ENCODE measurements at places on chromosomes 2 and 18.

- DNase-seq: no peak
Observed at GRCh38 chr18:55605733-55606338, 17.8 kb upstream of the TCF4 start.

GRCh38 chr2:120765678-120766469 lies 30.2 kb downstream of the GLI2 start:
- no peak for DNase-seq

DNA sequence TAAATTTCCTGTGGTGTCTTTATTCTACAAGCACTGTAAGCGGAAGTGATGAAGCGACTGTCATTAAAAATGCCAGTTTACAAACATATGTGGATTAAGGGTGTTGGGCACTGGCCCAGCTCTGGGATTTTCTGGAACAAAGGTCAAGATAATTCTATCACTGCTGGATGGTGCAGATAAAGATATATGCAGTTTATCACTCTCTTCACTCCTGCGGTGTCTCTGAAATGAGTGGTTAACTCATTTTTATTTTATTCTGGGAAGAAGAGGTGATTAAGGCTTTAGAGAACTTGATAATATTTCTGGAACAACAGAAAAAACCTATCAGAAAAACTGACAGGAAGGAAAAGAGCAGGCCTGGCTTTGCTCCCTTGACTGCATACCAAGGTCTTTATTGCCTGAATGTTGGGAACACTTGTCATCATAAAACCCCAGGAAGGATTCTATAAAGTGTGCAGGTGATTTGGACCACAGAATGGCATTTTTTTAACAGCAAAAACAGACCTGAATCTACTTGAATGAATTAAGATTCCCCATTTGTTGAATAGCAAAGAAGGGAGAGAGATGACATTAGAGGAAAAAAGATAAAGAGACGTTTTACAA lies 32.4 kb downstream of the ABCB11 start:
- DNase-seq: no peak

DNA sequence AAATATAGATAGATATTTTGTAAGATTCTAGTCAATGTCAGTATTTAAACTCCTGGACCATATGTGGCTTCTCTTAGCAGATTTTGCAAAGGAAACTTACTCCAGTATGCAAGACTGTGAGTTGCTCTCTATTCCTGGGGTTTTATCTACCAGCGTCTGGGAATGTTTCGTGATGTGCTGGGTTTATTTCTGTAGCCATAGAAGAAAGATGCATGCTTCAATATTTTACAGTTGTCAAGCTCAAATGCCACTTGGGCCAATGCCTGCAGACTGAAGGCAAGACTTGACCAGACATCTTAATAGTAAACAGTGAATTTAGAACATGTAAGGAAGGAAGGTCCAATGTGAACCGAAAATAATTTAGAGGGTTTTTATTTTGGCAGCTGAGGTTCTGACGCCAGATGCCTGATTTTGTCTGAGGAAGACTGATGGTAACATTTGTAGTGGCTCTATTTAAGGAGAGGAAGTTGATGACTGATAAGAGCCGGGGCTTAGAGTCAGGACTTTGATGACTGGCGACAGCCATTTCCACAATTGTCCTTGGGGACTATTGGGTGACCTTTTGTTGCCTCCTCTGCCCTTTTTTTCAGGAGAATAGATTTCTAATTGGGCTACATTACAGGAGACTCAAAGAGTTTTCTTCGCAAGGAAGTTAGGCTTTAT lies 154.3 kb downstream of the RAPGEF4 start:
- no peak for DNase-seq

DNA sequence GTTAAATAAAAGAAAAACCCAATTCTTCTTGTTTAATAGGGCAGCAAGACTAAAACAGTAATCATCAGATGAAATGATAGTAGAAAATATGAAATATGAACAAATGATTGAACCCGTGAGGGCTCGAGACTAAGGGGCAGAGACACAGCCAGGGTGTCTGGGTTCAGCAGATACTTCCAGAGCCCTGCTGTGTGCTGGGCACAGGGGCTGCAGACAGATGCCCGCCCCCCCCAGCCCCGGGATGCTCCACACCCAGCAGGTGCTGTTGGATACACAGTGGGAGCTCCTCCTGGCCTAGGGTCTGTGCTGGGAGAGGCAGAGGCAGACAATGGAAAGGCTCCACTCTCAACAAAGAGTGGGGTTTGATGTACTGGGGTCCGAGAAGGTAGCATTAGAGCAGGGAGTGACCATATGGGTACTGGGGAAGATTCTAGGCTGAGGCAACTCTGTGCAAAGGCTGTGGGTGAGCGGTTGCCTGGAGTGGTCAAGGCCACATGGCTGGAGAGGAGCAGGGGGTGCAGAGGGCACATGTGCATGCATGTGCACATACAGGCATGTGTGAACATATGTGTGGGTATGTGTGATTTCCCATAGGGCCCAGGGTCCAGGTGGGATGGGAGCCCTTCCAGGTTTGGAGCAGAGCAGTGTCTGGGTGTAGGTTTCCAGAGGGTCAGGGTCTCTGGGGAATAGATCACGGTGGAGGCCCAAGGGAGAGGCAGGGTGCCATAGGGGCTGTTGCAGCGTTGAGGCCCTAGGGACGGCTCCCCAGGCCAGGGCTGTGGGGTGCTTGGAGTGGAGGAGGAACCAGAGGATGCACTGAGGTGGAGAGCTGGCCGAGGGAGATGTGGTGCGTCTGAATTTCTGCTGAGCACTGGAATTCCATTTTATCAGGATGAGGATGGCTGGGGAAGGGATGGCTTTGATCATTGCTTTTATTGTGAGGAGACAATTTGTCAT lies 36.7 kb downstream of the LDLRAD4 start:
- DNase-seq: no peak

GRCh38 chr2:31000970-31001369 lies 137.3 kb downstream of the GALNT14 start:
- no peak for DNase-seq

DNA sequence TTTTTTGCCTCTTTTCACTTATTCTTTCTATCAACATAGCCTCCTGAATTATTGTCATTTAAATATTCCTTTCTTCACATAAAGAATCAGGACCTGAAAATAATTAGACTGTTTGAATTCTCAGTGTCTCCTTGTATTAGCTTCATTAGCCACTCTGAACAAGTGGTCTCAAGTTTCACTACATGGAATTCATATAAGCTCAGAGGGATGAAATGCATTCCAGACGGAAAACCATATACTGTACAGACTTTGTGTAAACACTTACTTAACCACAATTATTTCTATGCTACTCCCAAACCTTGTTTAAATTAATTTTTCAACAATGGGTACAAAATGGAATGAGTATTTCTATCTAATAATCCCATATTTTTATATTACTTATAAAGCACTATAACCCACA lies 53.4 kb downstream of the CHN1 start:
- no peak for DNase-seq

Measured in stimulated activated CD8-positive, alpha-beta memory T cell treated with anti-CD3 and anti-CD28 coated beads, Interleukin-15, amount 100 ng/mL, for 48 hours (primary cell).